M059J (cell line): ENCODE measurements at places on chromosomes 1 and 21.

DNA sequence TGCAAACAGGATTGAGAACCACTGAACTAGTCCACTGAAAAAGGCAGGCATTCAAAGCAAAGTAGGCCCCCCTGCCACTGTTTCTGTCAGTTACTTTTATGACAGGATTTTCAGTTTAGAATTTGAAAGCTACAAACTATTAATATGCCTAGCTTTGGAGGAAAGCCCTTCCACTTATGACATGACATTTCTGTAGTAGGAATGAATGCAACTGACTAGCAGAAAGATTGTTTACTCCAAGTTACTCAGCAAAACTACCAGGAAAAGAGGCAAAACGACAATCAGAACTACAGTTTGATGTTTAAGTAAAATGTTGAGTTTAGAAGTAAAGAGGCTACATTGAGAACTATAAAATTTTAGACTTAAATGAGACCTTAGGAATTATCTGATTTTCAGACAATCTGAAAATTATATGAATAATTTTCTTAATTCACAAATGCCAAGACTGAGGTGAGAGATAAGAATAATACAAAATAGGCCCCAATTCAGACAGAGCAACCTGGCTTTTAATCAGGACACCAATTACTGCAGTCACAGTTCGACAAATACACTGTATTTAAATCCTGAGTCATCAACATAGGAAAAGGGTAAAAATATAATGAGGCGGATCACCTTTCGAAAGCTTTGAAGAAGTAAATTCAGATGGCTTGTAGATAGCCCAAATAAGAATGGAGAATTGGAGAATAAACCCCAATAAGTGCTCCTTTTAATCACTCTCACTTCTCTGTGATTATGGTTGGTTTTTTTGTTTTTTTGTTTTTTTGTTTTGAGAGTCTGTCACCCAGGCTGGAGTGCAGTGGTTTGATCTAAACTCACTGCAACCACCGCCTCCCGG, 2.2 kb downstream of the PRKAB2 start:
- DNase-seq: peak; percentile 20

- DNase-seq: peak; percentile 64
Measured at GRCh38 chr1:7707527-7707926, 63.6 kb upstream of the VAMP3 start.

- peak; percentile 77 for DNase-seq
Measured at GRCh38 chr1:201790261-201790660, 38.7 kb upstream of the IPO9 start.

DNA sequence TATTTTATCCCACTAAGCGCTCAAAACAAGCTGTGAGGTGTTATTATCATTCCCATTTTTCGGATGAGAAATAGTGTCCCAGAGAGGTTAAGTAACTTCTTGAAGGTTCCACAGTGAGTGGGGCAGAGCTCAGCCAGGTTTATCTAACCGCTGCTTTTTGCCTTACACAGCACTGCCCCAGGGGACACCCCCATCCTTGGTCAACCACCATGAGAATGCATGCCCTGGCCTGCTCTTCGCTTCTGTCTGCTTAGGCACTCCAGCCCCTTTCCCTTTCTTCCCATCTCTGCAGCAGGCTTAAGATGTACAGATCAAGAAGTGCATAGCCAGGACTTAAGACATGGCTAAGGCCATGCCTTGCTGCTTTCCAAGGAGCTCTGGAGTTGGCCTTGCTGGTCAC, 159.0 kb upstream of the CD34 start:
- no peak for DNase-seq

GRCh38 chr1:46094471-46095005, 37.9 kb downstream of the PIK3R3 start:
- DNase-seq: no peak

GRCh38 chr1:43317817-43318471, 17.2 kb downstream of the TIE1 start:
- DNase-seq: no peak

DNA sequence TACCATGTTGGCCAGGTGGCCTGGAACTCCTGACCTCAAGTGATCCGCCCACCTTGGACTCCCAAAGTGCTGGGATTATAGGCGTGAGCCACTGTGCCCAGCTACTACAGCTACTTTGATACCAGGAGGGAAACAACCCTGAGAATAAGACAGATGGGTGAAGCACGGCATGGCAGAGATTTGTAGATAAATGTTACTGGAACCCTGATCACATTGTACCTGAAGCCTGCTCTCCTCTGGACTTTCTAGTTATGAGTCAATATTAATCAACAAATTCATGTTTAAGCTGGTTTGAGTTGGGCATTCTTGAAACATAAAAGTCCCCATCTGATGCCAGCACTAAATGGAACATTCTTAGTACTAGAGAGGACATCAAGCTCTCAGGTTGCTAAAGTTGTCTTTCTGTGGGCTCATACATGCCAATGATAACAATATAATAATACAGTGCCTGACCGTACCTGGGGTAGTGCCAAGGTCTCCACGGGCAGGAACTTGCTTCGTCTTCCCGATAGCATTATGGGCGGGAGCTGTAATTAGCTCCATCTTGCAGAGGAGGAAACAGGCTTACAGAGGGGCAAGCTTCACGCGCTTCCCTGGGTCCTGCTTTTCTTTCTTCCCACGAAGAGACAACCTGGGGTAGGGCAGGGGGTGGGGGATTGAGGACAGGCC, 30.7 kb upstream of the SLC19A1 start:
- DNase-seq: no peak

DNA sequence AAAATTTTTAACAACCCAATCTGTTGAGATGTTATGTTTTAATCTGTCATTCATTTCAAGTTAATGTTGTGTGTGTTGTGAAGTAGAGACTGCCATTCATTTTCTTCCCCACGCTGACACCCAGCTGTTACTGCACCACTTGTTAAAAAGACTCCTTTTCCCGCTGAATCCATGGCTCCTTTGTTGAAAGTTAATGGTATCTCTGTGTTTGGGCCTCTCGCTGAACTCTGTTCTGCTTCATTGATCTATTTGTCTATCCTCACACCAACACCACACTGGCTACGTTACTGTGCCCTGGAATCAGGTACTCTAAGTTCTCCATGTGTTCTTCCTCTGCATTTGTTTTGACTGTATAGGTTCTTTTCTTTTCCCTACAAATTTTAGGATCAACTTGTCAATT, 58.2 kb downstream of the PDE9A start:
- no peak for DNase-seq

DNA sequence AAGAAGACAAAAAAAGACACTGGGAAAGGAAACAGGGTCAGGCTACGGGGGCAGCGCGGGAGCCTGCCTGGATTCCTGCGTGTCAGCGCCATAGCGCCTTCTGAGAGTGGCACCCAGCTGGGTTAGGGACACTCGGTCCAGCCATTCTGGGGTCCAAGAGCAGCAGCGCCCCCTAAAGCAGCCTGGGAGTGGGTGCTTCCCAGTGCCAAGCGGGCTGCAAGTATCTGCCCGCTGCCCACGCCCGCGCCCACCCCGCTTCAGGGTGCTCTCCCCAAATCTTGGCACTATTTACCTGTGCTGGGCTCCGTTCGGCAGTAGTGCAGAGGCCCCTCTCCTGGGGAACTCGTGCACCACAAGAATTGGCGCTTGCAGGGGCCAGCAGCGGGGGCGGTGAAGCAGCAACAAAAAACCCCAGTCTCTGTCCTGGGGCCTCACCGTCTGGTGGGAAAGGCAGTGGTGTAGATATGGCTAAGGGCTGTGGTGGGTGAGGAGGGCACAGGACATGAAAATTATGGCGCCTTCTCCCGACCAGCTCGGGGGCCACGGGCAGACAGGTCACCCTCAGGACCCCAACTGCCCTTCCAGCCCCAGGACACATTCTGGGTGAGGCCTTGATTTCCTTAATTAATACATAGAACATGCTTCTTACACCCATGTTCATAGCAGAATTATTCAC, 24.1 kb upstream of the LBR start:
- no peak for DNase-seq

- peak; percentile 30 for DNase-seq
Measured at GRCh38 chr1:22217811-22218460, 75.0 kb upstream of the WNT4 start.

- DNase-seq: peak; percentile 97
Measured at GRCh38 chr1:8090241-8090702, 64.2 kb upstream of the ERRFI1 start.

GRCh38 chr21:39094847-39095579, 88.2 kb downstream of the PSMG1 start:
- peak; percentile 95 for DNase-seq

- DNase-seq: no peak
Measured at GRCh38 chr1:160839746-160840145, 22.9 kb downstream of the CD244 start.

GRCh38 chr1:66940981-66941380, 16.2 kb downstream of the MIER1 start:
- no peak for DNase-seq

DNA sequence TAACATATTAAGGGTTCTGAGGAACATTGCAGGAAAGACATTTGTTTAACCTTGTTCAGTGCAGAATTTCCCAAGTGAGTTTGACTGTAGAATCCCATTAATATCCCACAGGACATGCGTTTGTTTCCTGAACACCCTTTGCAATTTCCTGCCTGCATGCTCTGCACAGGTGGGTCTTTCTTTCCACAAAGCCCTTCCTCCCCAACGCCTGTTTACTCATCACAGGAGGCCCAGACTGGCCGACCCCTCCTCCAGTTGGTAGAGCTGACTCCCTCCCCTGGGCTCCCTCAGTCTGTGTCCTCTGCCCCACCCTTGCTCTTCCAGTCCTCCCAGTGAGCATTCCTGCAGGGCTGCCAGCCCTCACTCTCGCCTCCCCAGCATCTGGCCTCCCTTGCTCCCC, 47.5 kb upstream of the CTPS1 start:
- no peak for DNase-seq

DNA sequence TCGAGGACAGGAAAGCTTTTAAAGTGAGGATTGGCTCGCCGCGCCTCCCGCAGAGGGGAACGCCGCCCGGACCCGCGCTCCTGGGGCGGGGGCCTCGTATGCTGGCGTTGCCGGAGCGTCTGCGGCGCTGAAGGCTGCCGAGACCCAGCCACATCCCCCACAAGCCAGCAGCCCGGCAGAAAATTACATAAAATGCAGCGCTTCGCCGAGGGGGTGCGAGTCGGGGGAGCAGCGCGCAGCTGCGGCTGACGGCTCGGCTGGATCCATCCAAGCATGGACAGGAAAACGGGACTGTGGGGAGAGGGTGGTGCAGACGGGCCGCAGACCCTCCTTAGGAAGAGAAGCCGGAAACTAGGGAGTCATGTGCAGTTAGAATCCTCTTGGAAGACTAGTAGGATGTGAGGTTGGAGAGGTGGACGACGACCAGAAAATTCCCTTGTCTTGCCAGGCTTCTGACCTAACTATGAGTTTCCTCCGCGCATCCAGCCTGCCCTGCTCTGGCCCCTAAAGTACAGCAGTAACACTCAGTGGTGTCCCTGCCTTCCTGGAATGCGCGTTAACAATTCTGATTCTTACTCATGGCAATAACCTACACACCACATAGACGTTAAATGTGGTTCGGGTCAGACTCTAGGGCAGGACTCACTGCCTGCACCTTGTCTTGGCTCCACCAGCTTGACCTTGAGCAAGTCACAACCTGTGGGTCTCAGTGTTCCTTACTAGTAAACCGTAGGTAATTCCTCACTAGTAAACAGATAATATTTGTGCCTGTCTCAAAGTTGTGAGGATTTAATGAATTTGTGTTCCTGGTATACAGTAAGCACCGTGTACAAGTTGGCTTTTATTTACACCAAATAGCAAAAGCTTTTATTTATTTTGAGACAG, 953 bp upstream of the BRWD1 start:
- DNase-seq: peak; percentile 69

DNA sequence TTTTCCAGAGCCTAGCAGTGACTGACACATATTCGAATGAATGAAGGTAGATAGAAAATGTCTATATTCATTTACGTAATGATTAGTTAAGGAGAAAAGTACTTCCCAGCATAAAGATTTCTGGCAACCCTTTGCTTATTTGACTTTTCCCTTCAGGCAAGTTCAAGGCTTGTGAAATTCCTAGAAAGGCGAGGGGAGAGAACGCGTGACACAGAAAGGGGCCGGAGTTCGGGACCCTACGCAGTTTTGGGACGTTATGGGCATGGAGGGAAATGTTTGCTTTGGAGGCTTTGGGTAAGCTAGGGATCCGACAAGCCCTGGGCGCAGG, 472 bp upstream of the USP25 start:
- DNase-seq: no peak

DNA sequence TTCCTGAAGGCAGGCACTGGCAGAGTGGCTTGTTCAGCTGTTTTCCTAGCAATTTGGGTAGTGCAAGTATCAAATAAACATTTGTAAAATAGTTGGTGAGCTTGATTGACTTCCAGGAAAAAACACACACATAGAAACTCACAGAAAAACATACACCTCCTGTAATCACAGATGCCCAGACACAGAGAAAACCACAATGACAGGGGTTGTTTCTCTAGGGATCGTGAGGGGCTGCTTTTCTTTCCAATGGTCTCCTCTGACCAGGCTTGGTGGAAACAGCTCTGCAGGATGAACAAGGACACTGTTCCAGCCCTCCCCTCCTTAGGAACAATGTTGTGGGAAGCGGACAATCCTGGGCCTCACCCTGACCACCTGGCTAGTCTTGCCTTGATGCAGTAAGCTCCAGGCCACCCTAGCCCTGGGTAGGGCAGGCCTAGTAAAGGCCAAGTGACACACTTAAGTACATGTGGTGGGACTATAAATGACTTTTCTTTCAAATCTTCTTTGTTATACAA, 142.5 kb upstream of the HMGB4 start:
- no peak for DNase-seq

DNA sequence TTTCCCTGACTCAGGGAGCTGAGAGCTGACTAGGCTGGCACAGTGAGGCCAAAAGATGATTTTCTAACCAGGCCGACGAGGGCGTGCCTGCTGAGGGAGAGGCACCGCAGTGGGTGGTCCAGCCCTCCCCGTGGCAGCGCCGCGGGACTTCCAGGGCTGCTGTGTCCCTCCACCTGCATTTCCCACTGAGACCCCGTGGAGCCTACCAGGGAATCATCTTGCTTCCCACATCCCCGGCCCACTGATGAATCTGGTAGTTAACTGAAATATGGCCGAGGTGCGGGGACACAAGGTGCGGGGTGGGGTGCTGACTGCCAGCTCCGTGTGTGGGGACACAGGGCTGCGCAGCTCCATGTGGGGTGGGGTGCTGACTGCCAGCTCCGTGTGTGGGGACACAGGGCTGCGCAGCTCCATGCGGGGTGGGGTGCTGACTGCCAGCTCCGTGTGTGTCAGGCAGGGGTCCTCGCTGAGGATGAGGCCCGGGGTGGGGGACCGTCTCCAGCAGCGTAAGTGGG, 10.4 kb downstream of the WRAP73 start:
- no peak for DNase-seq

GRCh38 chr1:51652599-51652998, 35.7 kb downstream of the OSBPL9 start:
- DNase-seq: no peak

DNA sequence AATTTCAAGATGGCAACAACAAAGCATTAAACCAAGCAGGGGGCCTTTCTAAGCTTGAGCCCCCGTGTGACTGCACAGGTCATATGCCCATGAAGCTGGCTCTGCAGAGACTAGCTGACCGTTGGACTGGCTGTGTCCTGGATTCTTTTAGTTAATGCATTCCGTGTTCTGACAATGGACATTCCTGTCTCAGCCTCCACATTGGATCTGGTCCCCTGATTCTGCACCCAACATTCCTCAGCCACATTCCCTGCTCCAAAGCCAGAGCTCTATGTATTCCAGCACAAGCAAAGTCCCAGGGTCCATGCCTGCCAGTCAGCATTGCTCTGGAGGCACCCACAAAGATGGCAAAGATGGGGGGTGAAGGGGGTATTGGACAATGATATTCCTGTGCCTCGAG, 5.1 kb upstream of the NAV1 start:
- no peak for DNase-seq
